ENCODE measurements at places on chromosomes 3 and 15.
A peak's percentile ranks its signal among the peaks of the same experiment; 100 is the strongest.

DNA sequence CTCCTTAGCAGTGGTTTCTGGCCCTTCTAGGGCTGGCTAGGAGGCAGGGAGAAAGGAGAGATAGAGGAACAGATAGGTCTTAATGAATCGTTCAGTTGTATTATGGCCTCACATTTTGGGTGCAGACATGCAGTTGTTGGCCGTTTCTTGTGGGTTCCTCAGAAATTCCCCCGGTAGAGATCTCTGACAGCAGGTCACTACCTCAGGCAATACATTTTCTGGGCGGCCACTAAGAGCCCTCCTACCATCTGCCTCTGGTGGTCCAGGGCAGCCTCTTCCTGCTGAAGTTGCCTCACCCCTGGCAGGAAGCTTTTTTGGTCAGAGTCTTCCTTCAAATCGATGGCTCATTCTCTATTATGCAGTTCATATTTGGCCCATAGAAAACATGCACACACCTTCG is 266.1 kb downstream of the SV2B start:
- DNase-seq, result no peak

DNA sequence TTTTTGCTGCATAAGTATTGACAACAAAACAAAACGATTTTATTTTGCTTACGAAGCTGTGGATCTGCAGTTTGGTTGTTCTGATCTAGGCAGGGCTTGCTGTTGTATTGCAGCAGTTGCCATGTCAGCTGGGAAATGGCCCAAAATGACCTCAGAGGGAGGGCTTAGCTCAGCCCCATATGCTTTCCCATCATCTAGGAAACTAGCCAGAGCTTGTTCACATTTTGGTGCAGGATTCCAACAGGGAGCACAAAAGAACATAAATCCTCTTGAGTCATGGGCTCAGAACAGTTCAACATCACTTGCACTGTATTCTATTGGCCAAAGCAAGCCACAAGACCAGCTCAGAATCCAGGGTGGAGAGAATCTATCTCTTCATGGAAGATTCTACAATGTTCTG is 42.2 kb upstream of the ROBO2 start:
- no peak for DNase-seq

DNA sequence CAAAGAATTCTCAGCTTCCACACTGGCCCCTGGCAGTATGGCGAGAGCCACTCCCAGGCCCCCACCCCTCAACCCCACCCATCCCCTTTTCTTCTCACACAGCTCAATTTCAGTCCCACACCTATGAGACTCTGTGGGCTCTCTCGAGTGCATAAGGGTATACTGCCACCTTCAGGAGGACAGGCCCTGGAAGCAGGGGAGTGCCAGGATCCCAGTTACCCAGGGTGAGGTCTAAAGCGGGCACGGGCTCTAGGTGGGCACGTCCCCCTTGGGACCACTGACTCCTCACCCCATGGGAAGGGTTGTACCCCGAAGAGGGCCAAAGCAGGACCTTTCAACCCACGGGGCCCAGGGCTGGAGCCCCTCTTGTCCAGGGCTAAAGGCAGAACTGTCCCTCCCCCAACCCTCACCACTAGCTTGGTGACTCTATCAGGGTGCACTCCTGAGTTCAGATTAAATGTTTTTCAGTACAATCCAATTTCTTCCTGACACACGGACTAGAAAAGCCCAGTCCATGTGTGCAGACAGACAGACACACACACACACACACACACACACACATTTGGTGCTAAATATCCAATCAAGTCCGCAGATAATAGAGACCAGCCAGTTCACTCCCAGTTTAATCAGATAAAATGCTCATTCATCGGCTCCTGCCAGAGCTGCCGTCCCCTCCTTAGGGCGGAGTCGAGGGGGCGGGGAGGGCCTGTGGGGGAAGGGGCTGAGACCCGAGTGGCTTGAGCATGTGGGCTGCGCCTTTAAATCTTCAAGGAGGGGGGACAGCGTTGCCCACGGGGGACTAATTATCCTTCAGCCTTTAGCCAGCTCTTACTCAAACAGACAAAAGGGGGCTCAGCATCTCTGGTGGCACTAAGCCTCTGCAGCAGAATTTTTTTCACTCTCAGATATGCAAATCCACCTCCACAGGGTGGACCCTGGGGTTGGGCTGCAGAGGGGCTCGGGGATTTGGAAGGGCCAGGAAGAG is 59.3 kb downstream of the CYP11A1 start:
- peak; percentile 73 for DNase-seq

- DNase-seq, result no peak
Measured at GRCh38 chr3:81242871-81243270, 518.6 kb downstream of the GBE1 start.

DNA sequence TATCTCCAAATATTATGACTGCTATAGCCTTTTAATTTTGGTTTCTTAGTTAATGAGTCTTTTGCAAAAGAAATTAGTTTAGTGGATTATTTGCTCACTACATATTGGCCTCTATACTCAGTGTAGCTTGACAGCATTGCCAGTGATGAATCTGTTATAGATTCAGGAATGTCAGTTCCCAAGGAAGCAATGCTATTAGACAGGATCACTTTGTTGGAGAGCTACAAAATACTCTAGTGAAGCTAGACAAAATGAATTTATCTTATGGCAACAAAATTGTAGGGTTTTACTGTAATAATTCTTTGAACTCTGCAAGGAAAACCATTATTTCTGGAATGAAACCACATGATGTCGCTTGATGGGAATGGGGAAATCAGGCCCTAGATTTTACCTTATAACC is 543.3 kb downstream of the SQOR start:
- DNase-seq, result no peak
